Hepatic stellate cell (primary cell): ENCODE measurements at places on chromosomes 6 and 20.

- DNase-seq = no peak
These were observed 334.7 kb upstream of the JAG1 start for GRCh38 chr20:11008444-11009033.

DNA sequence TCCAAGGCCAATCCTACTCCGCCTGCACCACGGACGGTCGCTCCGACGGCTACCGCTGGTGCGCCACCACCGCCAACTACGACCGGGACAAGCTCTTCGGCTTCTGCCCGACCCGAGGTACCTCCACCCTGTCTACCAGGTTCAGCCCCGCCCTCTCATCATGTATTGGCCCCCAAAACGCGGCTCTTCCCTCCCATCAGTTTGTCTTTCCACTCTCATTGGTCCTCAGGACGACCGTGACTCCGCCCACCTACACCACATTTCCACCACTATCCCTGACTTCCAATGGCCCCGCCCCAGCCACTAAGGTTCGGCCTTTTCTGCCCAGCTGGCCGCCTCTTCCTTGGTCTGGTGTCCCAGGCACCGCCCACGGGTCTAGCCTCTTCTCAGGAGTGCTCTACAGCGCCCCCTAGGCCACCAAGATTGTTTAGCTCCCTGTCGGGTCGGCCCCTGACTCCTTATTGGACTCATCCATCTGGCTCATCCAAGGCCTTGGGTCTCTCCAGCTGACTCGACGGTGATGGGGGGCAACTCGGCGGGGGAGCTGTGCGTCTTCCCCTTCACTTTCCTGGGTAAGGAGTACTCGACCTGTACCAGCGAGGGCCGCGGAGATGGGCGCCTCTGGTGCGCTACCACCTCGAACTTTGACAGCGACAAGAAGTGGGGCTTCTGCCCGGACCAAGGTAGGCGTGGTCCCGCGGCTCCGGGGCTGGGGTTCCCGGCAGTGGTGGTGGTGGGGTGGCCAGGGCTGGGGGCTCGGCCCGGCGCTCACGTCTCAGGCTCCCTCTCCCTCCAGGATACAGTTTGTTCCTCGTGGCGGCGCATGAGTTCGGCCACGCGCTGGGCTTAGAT lies 3.1 kb downstream of the MMP9 start:
- DNase-seq = peak; percentile 40

DNA sequence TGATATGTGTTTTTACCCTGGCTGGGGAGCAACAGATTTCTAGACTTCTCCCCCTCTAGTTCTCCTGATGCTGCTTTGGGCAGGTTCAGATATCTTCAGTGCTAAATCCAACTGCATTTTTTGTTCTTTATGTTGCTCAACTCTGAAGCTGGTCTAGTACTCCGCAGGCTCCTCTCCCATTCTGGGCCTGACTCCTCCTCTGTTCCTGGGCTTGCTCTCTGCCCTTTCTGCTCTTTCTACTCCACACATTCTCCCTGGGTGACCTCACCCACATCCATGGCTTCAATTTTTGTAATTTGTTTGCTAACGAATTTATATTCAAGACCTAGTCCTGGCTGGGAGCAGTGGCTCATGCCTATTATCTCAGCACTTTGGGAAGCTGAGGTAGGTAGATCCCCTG lies 6.4 kb downstream of the FYN start:
- no peak for DNase-seq

DNA sequence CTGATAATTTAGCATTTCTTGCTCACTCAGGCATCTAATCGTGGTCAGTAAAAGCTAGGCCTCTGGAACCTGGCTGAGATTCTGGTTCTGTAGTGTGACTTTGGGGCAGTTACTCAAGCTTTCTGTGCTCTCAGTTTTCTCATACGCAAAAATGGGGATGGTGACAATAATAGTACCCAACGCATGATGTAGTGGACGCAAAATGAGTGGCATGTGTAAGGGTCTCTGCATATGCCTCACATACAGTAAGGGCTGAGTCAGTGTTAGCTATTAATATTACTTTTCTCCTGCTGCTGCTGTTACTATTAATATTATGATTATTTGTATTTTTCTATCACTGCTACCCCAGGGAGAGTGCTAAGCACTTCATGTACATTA lies 686 bp downstream of the GINS1 start:
- DNase-seq = no peak

- DNase-seq = peak; percentile 63
These were observed 49.4 kb downstream of the ERMARD start for GRCh38 chr6:169800668-169801395.

- no peak for DNase-seq
These were observed 798.3 kb downstream of the MAFB start for GRCh38 chr20:39890697-39891096.

GRCh38 chr6:138310294-138310693 lies 67.4 kb upstream of the SMIM28 start:
- DNase-seq = no peak

GRCh38 chr6:33895296-33895695 lies 91.5 kb upstream of the MLN start:
- DNase-seq = no peak

DNA sequence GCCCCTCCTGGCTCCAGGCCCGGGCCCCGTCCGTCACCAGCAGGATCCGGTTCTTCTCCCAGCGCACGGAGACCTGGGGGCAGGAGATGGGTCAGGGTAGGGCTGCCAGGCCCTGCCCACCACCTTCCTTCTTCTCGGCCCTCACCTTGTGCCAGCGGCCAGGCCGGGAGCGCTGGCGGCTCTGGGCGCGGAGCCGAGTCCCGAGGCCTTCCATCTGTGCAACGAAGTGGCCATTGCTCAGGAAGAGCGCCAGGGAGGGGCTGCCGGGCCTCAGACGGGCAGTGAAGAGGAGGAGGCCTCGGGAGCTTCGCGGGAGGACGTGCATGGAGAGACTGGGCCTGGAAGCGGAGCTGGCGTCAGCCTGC lies 7.9 kb downstream of the ADRM1 start:
- no peak for DNase-seq

DNA sequence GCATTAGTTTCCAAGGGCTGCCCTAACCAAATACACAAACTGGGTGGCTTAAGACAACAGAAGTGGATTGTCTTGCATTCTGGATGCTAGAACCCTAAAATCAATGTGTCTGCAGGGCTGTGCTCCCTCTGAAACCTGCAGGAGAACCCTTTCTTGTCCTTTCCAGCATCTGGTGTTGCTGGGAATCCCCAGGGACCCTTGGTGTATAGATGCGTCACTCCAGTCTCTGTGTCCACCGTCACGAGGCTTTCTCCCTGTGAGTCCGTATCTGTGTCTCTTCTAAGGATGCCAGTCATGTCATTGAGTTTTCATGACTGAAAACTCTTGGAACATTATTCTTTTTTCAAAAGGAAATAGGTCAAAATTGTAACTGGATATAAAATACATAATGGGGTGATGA lies 142.9 kb downstream of the RNASET2 start:
- no peak for DNase-seq

GRCh38 chr6:163946437-163946836 lies 531.9 kb downstream of the QKI start:
- no peak for DNase-seq

GRCh38 chr20:60897976-60898375 lies 354.1 kb upstream of the CDH4 start:
- DNase-seq = no peak

GRCh38 chr6:105282631-105283585 lies 103.1 kb upstream of the POPDC3 start:
- no peak for DNase-seq

DNA sequence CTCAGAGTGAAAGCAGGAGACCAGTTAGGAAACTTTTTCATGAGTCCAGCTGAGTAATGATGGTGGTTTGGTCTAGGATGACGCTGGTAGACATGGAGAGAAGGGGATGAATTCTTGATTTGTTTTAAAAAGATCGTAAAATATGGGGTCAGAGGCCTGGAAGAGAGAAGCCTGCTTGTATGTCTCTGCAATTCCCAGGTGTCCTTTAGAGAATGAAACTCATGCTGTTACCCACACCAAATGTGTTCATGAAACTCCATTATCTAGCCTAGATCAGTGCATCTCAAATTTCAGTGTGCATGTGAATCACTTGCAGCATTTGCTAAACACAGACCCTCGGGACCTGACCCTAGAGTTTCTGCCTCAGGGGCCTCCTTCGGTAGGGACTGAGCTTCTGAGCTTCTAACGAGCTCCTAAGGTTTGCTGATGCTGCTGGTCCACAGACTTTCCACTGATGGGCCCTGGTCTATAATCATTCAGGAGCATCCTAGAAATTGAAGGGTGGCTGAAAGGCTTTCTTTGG lies 302.0 kb upstream of the PLCB4 start:
- no peak for DNase-seq

GRCh38 chr6:19214231-19214630 lies 622.9 kb upstream of the ID4 start:
- no peak for DNase-seq

GRCh38 chr6:13641315-13641714 lies 26.2 kb downstream of the NOL7 start:
- no peak for DNase-seq

DNA sequence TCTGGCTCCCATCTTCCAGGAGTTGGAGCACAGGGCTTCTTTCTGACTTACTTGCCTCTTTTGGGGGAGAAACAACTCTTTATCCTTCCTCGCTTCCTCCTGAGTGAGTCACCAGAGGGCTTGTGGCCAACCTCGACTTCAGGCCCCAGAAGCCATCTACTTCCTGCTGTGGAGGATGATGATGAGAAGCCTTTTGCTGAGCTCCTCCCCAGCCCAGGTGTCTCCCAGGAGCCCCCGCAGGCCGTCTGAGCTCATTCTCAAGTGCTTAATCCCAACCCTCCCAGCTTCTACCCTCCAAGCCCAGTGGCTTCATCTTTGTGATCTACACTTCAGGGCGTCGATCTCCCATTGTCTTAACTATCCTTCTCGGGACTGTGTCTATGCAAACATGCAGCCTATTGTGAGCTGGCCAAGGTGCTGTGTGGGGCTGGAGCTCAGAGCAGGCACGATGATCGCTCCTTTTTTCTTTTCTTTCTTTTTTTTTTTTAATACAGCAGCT lies 27.9 kb downstream of the SDCBP2 start:
- peak; percentile 68 for DNase-seq

GRCh38 chr6:159655409-159655988 lies 37.5 kb downstream of the SOD2 start:
- no peak for DNase-seq

- DNase-seq = no peak
These were observed 1.4 kb upstream of the CHRNA4 start for GRCh38 chr20:63362436-63363009.

DNA sequence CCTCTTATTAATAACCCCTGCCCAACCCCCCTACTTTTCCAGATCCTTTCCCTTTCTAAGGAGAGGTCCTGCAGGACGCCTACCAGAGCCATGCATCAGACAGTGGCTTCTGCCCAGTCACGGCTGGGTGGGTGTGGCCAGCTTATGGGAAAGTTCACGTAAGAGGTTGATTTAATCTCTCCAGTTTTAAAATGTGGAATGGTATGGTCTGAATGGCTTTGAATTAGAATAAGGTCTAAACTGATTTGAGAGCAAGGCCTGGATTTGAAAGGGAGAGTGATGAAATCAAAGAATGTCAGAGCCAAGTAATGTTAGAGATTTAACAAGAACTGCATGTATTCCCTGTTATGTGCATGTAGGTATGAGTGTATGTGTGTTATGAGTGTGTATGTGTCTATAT lies 275.7 kb downstream of the PAX1 start:
- DNase-seq = no peak

- no peak for DNase-seq
These were observed 218.6 kb upstream of the ZFP64 start for GRCh38 chr20:52410182-52410647.

DNA sequence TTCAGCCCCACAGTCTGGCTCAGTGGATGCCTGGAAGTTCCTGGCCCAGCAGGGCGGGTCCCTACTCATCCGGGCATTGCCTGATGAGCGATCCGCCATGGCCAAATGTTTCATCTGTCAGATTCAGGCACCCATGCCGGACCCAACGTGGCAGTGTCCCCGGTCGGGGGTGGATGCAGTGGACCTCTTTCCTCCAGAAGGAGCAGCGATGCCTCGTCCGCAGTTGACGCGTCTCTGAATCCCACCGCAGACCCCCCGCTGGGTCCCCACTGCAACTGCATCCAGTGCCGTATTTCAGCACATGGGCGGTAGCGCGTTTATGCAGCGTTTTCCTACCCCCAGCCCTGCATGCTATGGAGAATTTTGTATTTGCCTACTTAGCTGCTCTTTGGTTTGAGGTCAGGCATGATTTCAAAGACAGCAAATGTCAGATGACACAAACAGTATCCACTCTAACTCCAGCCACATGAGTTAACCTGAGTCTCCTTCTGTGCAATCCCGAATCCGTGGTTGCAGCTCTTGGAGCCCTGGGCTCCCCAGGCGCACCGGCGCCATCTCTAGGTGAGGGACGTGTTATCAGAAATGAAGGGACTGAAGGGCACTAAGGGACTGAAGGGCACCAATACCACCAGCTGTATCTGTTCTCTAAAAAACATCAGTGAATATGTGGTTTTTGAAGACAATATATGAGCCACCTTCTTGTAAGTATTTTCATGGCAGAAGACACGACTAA lies 72.6 kb upstream of the THBS2 start:
- DNase-seq = peak; percentile 42

GRCh38 chr6:51562198-51562597 lies 525.2 kb downstream of the PKHD1 start:
- no peak for DNase-seq

GRCh38 chr6:113873043-113873667 lies 16.0 kb downstream of the MARCKS start:
- no peak for DNase-seq

GRCh38 chr20:64003960-64004725 lies 23.2 kb downstream of the PRPF6 start:
- DNase-seq = no peak

DNA sequence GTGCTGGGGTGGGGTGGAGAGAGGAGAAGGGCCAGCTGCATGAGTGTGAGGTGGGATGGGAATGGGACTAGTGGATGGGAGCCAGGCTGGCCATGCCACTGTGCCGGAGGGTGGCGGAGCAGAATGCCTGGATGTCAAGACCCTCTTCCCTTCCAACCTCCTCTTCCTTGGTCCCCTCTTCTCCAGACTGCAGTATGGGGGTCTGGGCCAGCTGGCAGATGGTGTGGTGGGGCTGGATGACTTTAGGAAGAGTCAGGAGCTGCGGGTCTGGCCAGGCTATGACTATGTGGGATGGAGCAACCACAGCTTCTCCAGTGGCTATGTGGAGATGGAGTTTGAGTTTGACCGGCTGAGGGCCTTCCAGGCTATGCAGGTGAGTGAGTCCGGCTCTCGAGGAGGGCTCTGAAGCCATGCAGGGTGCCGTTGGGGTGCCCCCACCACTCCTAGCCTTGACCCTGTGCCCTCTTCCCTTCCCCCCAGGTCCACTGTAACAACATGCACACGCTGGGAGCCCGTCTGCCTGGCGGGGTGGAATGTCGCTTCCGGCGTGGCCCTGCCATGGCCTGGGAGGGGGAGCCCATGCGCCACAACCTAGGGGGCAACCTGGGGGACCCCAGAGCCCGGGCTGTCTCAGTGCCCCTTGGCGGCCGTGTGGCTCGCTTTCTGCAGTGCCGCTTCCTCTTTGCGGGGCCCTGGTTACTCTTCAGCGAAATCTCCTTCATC lies 7.7 kb downstream of the DDR1 start:
- DNase-seq = no peak

GRCh38 chr6:149429427-149430360 lies 29.6 kb downstream of the SUMO4 start:
- no peak for DNase-seq
